CD4-positive, alpha-beta T cell treated with Interleukin-17A for 4 hours (primary cell): ENCODE measurements at places on chromosomes 4 and X.
A peak's percentile ranks its signal among the peaks of the same experiment; 100 is the strongest.

GRCh38 chr4:175776217-175776616 lies 35.8 kb downstream of the GPM6A start:
- DNase-seq: no peak

GRCh38 chr4:73679836-73680235 lies 59.6 kb upstream of the RASSF6 start:
- no peak for DNase-seq

DNA sequence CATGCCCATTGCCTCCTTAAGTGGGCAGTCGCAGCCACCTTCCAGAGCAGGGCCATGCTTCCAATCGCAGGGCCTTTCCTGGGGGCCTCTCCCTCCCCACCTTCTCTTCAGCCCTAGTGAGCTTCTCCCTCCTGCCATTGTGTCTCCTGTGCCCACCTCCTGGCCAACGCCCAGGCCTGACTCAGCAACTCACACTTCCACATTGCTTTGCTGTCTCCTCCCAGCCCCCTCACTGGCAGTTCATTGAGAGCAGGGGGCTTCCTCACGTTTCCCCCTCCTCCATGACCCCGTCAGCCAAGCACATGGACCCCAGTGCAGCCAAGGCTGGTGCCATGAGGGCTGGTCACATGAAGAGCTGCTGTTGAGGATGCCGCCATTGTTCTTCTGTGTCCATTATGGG lies 25.9 kb downstream of the HTRA3 start:
- DNase-seq: no peak

GRCh38 chrX:119694601-119695534 lies 1.9 kb upstream of the SEPTIN6 start:
- peak; percentile 19 for DNase-seq

- no peak for DNase-seq
These were observed 174.0 kb upstream of the LDB2 start for GRCh38 chr4:17072483-17072882.

GRCh38 chr4:174177536-174177935 lies 105.9 kb downstream of the FBXO8 start:
- DNase-seq: no peak

- no peak for DNase-seq
These were observed 48.2 kb upstream of the UXT start for GRCh38 chrX:47707031-47707780.

GRCh38 chrX:10156199-10157031 lies at the start of gene CLCN4:
Gene CLCN4 (plus strand): TSS chrX:10156975. CDS start chrX:10185033, 28,058 bp downstream.
- DNase-seq: no peak

DNA sequence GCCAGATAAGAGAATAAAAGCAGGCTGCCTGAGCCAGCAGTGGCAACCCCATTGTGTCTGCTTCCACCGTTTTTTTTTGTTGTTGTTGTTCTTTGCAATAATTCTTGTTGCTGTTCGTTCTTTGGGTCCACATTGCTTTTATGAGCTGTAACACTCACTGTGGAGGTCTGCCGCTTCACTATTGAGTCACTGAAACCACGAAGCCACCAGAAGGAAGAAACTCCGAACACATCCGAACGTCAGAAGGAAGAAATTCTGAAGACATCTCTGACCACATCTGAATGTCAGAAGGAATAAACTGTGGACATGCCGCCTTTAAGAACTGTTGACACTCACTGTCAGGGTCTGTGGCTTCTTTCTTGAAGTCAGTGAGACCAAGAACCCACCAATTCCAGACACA lies 110.5 kb downstream of the PCDH18 start:
- DNase-seq: no peak

GRCh38 chrX:19639813-19640462 lies 124.6 kb upstream of the MAP3K15 start:
- no peak for DNase-seq

DNA sequence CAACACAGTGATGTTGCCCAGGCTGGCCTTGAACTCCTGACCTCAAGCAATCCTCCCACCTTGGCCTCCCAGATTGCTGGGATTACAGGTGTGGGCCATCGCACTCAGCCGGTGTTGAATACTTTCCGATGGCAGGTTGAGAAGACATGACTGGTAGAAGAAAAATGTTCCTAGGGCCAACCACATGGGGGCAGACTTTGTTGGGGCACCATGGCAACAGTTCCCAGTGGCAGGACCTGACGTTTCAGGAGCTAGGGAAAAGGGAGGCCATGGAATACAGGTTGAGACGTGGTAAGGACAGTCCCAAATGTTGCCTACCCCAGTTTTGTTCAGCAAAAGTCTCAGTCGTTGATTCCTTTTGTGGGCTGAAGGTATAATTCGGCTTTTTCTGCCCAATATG lies 134.6 kb downstream of the ASMT start:
- no peak for DNase-seq

DNA sequence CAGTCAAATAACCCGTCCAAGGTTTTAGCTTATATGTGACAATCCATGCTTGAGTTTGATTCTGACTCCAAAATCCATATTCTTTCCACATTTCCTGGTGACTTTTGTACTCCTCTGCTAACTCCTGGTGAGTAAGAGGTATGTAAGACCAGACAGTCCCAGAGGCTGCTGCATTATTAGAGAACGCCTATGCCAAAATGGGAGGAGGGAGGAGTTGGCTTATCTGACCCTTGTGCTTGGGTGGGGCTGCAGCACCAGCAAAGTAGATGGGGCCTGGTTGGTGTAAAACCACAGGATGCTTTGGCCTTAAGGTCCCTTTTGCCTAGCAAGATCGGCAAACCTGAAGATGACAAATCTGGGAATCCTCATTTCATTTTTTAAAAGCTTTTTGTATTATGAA lies 9.1 kb upstream of the RNF212 start:
- no peak for DNase-seq

DNA sequence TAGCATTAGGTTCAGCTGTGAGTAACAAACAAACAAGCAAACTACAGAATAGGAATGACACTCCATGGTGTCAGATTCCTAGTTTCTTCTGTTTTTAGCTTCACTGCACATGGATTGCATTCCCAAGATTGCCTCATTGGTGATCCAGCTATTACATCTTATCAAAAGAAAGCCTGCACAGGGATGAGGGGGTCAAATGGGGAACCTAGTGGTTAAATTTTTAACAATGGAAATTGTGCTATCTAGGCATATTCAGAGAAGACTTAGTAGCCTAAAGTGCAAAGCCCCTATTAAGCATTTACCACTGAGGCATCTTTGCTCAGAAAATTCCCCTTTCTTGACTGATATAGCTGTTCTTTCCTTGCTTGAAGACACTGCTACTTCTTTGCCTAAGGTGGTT lies 3.9 kb upstream of the TTC29 start:
- DNase-seq: no peak

DNA sequence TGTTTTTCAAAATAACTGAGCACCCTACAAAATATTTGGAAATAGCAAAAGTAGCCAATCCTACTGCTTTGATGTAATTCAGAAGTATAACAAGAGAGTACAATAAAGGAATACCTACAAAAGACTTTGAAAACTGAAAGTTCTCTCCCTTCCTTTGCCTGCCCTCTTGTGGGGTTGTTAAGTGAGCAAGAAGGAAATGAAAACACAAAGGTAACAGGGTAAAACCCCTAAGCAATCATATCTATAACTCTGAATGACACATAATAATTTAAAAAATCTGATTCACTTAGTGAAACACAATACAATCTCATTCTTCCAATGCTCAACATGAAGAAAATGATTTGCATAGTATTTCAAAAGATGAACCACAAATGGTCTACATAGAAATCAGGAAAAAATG lies 98.2 kb downstream of the FRYL start:
- peak; percentile 40 for DNase-seq
